Chondrocyte (in vitro differentiated cells): ENCODE measurements at places on chromosomes 11 and 22.

DNA sequence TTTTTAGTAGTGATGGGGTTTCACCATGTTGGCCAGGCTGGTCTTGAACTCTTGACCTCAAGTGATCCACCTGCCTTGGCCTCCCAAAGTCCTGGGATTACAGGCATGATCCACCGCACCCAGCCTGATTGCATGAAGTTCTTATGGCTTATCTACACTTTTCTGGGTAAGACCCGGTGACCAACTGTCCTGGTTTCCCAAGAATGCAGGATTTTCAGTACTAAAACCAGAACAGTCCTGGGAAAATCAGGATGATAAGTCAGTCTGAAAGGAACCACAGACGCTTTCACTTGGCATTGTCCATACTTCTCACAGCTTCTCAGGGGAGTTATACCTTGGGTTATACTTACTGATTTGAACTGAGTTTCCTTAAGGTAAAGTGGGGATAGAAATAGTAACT lies 1.4 kb upstream of the BPIFC start:
- no peak for DNase-seq
- no peak overlapping the region for H3K4me3 ChIP-seq
- peaks cover 33% of the 10 kb centered on the region for H3K27me3 ChIP-seq
- H3K4me1 ChIP-seq, result peaks cover 6% of the 10 kb centered on the region
- no peak overlapping the region for H3K27ac ChIP-seq
- no peaks in the 10 kb centered on the region for H3K36me3 ChIP-seq

GRCh38 chr22:28443526-28443876 lies 236.1 kb downstream of the TTC28 start:
- no peak for DNase-seq
- H3K36me3 ChIP-seq, result no peaks in the 10 kb centered on the region
- H3K4me1 ChIP-seq, result peaks cover 38% of the 10 kb centered on the region

- no peaks in the 10 kb centered on the region for H3K27me3 ChIP-seq
- peak overlapping the region; percentile 95 for H3K27ac ChIP-seq
- no peaks in the 10 kb centered on the region for H3K36me3 ChIP-seq
- peaks cover 85% of the 10 kb centered on the region for H3K4me1 ChIP-seq
- DNase-seq, result no peak
These were observed 476.9 kb downstream of the MIAT start for GRCh38 chr22:27134315-27134701.

- H3K27me3 ChIP-seq, result no peaks in the 10 kb centered on the region
- peak overlapping the region; percentile 4 for H3K27ac ChIP-seq
- peaks cover 19% of the 10 kb centered on the region for H3K4me1 ChIP-seq
- no peak for DNase-seq
- H3K4me3 ChIP-seq, result no peak overlapping the region
These were observed 108.6 kb downstream of the LARGE1 start for GRCh38 chr22:33811686-33812085.

- H3K36me3 ChIP-seq, result no peaks in the 10 kb centered on the region
- H3K27ac ChIP-seq, result no peak overlapping the region
These were observed 12.7 kb upstream of the SNX32 start for GRCh38 chr11:65821107-65821506.

- H3K4me1 ChIP-seq, result peaks cover 8% of the 10 kb centered on the region
- peaks cover 4% of the 10 kb centered on the region for H3K36me3 ChIP-seq
- DNase-seq, result no peak
These were observed 666.6 kb upstream of the TENM4 start for GRCh38 chr11:80107415-80107814.

- H3K4me3 ChIP-seq, result no peak overlapping the region
- H3K27ac ChIP-seq, result no peak overlapping the region
- DNase-seq, result no peak
- H3K4me1 ChIP-seq, result no peaks in the 10 kb centered on the region
- peaks cover 45% of the 10 kb centered on the region for H3K27me3 ChIP-seq
- no peaks in the 10 kb centered on the region for H3K36me3 ChIP-seq
These were observed 549.9 kb upstream of the CCDC90B start for GRCh38 chr11:83836065-83836464.

DNA sequence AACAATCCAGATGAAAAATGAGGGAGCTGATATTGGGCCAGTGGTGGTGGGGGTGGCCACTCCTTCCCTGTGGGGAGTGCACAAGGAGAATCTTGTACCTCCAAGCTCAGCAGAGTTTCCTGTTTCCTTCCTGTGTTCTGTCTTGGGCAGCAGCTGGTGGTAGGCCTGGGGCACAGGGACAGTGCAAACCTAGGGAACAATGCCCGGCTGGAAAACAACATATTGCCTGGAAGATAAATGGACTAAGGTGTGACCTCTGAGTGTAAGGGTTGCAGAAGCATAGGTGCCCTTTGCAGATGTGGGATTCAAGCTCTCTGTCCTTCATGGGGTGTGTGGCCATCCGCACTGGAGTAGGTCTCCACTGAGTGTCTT lies 5.8 kb upstream of the JAM3 start:
- peaks cover 19% of the 10 kb centered on the region for H3K27me3 ChIP-seq
- H3K27ac ChIP-seq, result no peak overlapping the region
- H3K36me3 ChIP-seq, result no peaks in the 10 kb centered on the region
- DNase-seq, result no peak
- H3K4me3 ChIP-seq, result no peak overlapping the region

- peaks cover 10% of the 10 kb centered on the region for H3K4me1 ChIP-seq
These were observed 14.2 kb upstream of the CSRP3 start for GRCh38 chr11:19216021-19216420.

DNA sequence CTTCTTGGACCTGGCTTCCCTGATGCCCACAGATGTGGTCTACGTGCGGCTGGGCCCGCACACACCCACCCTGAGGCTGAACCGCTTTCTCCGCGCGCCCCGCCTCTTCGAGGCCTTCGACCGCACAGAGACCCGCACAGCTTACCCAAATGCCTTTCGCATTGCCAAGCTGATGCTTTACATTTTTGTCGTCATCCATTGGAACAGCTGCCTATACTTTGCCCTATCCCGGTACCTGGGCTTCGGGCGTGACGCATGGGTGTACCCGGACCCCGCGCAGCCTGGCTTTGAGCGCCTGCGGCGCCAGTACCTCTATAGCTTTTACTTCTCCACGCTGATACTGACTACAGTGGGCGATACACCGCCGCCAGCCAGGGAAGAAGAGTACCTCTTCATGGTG lies 1.2 kb downstream of the CNGA4 start:
- H3K27me3 ChIP-seq, result peaks cover 23% of the 10 kb centered on the region
- H3K27ac ChIP-seq, result no peak overlapping the region
- H3K36me3 ChIP-seq, result no peaks in the 10 kb centered on the region
- no peak overlapping the region for H3K4me3 ChIP-seq
- peaks cover 3% of the 10 kb centered on the region for H3K4me1 ChIP-seq

GRCh38 chr11:132289590-132290256 lies 919.3 kb downstream of the NTM start:
- H3K4me1 ChIP-seq, result peaks cover 17% of the 10 kb centered on the region
- no peak overlapping the region for H3K4me3 ChIP-seq
- no peaks in the 10 kb centered on the region for H3K36me3 ChIP-seq
- no peak overlapping the region for H3K27ac ChIP-seq
- DNase-seq, result no peak

DNA sequence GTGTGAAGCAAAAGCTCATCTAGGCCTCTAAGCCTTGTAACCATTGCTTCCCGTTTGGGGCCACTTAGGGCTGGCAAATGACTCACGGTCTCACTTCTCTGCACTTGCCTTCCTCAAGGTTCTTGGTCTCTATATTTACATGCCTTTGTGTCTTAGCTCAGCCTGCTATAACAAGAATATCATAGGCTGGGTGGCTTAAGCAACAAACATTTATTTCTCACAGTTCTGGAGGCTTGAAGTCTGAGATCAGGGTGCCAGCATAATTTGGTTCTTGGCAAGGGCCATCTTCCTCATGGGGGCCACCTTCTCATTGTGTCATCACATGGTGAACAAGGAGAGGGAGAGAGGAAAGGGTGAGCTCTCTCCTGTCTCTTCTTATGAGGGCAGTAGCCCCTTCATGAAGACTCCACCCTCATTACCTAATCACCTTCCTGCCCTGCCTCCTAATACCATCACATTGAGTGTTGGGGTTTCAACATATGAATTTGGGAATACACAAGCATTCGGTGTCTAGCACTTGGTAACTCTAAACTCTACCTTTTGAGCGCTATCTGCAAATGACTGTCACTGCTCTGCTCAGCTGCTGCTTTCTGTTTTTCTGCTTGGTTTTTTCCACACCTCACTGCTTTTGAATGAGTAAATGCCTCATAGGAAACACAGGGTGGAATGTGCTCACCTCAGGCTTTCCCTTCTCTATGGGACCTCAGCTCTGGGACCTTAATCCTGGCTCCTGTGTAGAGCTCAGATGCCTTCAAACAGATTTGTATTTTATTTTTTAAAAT lies 16.2 kb upstream of the ME3 start:
- DNase-seq, result no peak
- H3K27ac ChIP-seq, result peak overlapping the region; percentile 95
- no peaks in the 10 kb centered on the region for H3K36me3 ChIP-seq
- no peaks in the 10 kb centered on the region for H3K27me3 ChIP-seq
- H3K4me3 ChIP-seq, result no peak overlapping the region

- no peak overlapping the region for H3K4me3 ChIP-seq
- peaks cover 5% of the 10 kb centered on the region for H3K36me3 ChIP-seq
- peaks cover 46% of the 10 kb centered on the region for H3K4me1 ChIP-seq
- H3K27ac ChIP-seq, result peak overlapping the region; percentile 70
These were observed 16.6 kb downstream of the CAPRIN1 start for GRCh38 chr11:34068111-34068510.

- H3K36me3 ChIP-seq, result no peaks in the 10 kb centered on the region
- DNase-seq, result no peak
- H3K27me3 ChIP-seq, result no peaks in the 10 kb centered on the region
- no peak overlapping the region for H3K4me3 ChIP-seq
- H3K4me1 ChIP-seq, result peaks cover 25% of the 10 kb centered on the region
These were observed 57.5 kb downstream of the MYEOV start for GRCh38 chr11:69351460-69351859.

DNA sequence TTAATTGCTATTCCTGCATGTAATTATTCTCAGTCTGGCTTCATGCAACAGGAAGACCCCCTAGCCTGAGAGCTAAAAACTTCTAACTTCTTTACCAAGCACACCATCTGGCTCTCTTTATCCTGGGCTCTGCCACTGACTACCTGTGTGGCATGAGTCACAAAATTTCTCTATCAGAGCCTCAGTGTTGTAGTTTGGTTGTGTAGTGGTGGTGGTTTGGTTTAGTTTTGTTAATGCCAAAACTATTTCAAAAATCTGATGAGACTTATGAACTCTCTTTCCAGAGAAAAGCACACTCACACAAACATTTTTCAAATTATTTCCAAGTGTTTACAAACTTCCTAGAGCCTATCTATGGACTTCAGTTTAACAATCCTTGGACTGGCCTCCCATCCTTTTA lies 7.5 kb upstream of the IL17RA start:
- no peak overlapping the region for H3K4me3 ChIP-seq
- H3K36me3 ChIP-seq, result no peaks in the 10 kb centered on the region
- peaks cover 22% of the 10 kb centered on the region for H3K27me3 ChIP-seq
- H3K4me1 ChIP-seq, result peaks cover 8% of the 10 kb centered on the region
- no peak for DNase-seq
- no peak overlapping the region for H3K27ac ChIP-seq

- no peaks in the 10 kb centered on the region for H3K36me3 ChIP-seq
- peaks cover 6% of the 10 kb centered on the region for H3K27me3 ChIP-seq
- DNase-seq, result no peak
- H3K4me1 ChIP-seq, result no peaks in the 10 kb centered on the region
- H3K27ac ChIP-seq, result no peak overlapping the region
These were observed 74.5 kb upstream of the RAB38 start for GRCh38 chr11:88249706-88250105.

- H3K4me3 ChIP-seq, result no peak overlapping the region
- no peaks in the 10 kb centered on the region for H3K36me3 ChIP-seq
- peaks cover 14% of the 10 kb centered on the region for H3K27me3 ChIP-seq
- peaks cover 13% of the 10 kb centered on the region for H3K4me1 ChIP-seq
- H3K27ac ChIP-seq, result no peak overlapping the region
These were observed 48.1 kb upstream of the DAGLA start for GRCh38 chr11:61632096-61632495.

DNA sequence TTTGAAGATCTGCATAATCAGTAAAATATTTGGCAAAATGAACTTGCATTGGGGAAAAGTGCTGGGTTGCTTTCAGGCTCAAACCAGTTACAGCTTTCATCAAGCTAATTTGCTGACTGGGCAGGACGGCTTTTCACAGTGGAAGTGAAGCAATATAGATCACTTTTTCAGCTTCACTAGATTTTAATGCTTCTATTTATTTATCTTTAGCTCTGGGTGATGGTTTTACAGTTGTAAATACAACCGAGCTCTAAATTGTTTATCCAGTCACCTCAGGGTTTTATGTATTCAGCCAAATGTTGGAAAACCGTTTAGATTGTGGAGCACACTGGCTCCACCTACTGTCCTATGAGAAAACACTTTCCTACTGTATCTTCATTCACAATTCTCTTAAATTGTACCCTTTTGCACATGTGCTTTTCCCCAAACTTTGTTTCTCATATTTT lies 58.2 kb downstream of the ACER3 start:
- H3K27ac ChIP-seq, result no peak overlapping the region
- DNase-seq, result no peak
- peaks cover 1% of the 10 kb centered on the region for H3K36me3 ChIP-seq
- H3K4me3 ChIP-seq, result no peak overlapping the region

DNA sequence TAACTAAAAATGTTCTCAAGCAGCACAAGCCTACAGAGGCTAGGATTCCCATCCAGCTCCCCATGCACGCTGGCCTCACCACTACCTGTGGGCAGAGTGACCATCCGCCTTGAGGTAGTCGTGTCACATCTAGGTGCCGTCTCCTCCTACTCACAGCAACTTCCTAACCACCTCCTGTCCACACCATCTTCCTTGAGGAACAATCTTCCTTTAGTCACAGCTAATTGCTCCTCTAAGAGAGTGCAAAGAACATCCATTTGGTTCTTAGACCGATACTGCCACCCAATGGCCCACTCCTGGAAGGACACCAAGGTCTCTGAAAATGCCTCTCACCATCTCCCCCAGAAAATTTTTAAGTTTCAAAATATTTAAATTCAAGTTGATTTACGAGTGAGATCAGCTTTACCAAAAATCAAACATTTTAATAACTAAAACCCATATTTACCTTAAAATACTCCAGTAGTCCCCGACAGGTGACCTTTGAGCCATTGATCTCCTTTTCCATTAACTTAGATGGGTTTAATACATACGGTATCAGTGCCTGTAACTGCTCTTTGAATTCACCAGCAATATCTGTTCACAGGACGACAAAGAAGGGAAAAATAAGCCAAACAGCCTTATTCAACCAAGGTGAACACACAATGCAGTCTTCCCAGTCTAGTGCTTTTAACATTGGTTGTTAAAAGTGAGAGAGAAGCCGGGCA lies 21.7 kb upstream of the PLAAT3 start:
- no peak for DNase-seq
- peaks cover 24% of the 10 kb centered on the region for H3K36me3 ChIP-seq
- H3K27me3 ChIP-seq, result no peaks in the 10 kb centered on the region
- H3K4me3 ChIP-seq, result no peak overlapping the region
- H3K4me1 ChIP-seq, result peaks cover 12% of the 10 kb centered on the region
- no peak overlapping the region for H3K27ac ChIP-seq

DNA sequence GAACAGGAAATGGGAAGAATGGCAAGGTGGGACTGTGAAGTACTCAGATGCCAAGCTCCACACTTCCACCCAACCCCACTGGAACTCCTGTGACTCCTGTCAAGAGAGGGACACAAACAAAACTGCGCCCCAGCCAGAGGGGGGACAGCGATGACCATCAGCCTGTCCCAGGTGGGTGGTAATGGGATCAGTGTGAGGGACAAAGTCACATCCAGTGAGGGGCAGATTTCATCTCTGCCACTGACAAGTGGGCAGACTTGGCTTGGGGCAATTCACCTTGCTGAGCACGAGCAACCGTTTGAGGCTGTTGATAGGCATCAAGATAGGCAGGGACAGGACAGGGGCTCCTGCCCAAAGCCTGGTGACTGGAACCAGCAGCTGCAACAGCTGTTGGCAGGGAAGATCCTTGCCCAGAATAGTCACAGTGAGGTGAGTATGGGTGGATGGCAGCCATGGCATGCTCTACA lies 105.4 kb upstream of the PITPNB start:
- DNase-seq, result no peak
- no peak overlapping the region for H3K4me3 ChIP-seq
- peaks cover 20% of the 10 kb centered on the region for H3K4me1 ChIP-seq
- H3K27me3 ChIP-seq, result no peaks in the 10 kb centered on the region
- peaks cover 8% of the 10 kb centered on the region for H3K36me3 ChIP-seq
